GM13977 (cell line): ENCODE measurements at places on chromosomes 3 and 15.

GRCh38 chr15:89164712-89165211 is 56.6 kb downstream of the RLBP1 start:
- no peak for DNase-seq

- no peak for DNase-seq
These were observed 5.2 kb upstream of the GPR176 start for GRCh38 chr15:39925112-39925842.

DNA sequence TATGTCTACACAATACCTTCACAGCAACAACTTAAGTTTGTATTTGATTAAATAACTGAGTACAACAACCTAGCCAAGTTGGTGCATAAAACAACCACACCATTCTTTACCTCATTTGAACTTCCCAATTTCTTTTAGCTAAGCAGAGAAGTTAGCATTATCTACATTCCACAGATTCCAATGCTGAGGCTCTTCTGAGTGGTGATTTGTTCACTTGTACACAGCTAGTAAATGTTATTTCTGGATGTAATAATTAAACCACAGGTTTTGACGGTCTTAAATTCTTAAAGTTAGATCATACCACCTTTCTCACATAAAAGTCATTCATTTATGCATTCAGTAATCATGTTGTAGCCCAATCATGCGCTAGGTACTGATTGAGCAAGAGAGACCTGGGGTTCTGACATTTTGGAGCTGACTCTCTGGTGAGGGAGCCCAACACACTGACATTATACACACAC is 102.5 kb downstream of the SST start:
- DNase-seq = no peak

DNA sequence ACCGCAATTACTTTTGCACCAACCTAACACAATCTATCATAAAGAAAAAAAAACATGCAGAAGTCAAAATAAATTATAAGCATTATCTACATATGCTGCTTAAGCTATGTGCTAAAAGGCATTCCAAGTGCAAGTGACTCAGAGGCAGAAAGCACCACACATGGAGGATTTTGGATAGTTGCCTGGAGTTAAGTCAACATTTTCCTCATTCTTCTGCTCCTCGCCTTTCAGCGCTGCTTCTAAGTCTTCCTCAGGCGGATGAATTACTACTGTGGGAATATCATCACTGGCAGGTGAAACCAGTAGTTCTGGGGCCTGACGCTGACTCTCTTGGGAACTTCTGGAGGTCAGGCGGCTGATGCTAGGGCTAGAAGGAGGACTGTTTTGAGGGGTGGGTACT is 53.1 kb downstream of the SLC4A7 start:
- no peak for DNase-seq

DNA sequence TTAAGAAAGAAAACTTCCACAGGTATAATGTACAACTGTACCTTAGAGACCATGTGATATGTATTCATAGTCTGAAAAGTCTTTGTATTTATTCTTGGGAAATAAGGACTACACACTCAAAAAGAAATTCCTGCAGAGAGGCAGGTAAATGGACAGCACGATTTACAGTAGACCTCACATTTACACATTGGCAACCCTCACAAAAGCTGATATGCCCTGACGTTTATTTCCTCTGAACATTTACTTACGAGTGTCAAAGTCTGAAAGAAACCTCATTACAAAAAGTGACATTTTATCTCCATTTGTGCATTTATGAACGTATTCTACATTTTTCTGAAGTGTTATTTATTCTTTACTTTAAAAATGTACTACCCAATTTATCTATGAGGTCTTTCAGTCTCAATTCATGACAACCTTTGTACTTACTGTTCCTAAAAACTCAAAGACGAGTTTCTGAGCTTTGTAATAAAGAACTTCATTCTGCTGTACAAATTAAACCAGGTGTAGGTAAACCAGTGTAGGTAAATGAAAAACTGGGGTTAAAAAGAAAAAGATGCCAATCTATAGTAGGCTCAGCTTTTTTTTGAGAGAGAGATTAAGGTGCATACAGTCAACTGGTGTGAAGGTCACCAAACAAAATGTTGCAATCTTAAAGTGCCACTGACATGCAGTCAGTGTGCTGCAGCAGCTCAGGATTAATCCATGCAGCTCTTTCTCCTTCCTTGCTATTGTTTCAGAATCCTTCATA is 44.3 kb downstream of the THRB start:
- DNase-seq = no peak

- DNase-seq = no peak
These were observed 347.4 kb downstream of the THSD4 start for GRCh38 chr15:71462638-71463037.

DNA sequence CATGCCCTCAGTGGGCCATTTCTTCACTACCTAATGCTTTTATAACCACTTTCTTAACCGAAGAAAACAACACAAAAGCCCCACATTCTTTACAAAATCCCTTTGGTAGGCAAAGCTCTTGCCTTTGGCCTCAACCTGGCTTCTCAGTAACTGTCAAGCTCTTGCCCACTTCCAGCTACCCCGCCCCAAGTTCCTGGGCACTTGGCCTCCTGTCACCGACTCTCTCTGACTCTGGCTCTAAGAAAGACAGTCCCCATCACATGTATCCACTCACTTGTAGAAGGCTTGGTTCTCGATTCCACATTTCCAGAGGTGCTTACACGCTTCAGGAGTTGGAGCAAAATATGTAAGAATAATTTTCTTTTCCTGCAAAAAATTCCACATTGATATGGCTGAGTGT is 61.1 kb downstream of the WDR76 start:
- no peak for DNase-seq

DNA sequence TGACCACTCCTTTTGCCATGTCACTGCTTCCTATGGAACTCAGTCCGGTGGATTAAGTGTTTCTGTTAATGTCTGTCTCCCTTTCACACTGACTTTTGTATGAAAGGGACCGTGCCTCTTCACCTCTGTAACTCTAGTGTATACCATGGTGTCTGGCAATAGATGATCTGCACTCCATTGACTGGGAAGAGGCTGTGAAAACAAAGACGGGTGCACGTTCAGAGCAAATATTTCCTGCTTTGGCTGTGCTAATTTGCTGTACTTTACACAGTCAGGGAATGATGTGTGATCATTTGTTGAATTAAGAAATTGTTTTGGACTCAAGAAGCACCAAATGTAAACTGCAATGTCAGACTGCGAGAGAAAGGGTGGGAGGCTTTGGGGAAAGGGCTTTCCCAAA is 315.2 kb downstream of the RORA start:
- no peak for DNase-seq

- DNase-seq = no peak
These were observed 237.7 kb upstream of the ST8SIA2 start for GRCh38 chr15:92155934-92156333.
